ENCODE measurements at places on chromosomes 4 and X. TPM values are rescaled to one million over a fixed set of nuclear protein-coding genes. Genes with fewer than 3 reads are reported as not detected.
A peak's percentile ranks its signal among the peaks of the same experiment; 100 is the strongest.

GRCh38 chr4:84944947-84945346 lies 21.5 kb downstream of the WDFY3 start:
- H3K36me3 ChIP-seq = no peaks in the 10 kb centered on the region
- no peak for DNase-seq
- H3K27me3 ChIP-seq = no peaks in the 10 kb centered on the region

Gene TMPRSS11A
- total RNA-seq = not detected

Gene PAGE2
- total RNA-seq = not detected

Gene SLC38A5
- 211 TPM for total RNA-seq

Gene XAGE1A
- total RNA-seq = not detected

DNA sequence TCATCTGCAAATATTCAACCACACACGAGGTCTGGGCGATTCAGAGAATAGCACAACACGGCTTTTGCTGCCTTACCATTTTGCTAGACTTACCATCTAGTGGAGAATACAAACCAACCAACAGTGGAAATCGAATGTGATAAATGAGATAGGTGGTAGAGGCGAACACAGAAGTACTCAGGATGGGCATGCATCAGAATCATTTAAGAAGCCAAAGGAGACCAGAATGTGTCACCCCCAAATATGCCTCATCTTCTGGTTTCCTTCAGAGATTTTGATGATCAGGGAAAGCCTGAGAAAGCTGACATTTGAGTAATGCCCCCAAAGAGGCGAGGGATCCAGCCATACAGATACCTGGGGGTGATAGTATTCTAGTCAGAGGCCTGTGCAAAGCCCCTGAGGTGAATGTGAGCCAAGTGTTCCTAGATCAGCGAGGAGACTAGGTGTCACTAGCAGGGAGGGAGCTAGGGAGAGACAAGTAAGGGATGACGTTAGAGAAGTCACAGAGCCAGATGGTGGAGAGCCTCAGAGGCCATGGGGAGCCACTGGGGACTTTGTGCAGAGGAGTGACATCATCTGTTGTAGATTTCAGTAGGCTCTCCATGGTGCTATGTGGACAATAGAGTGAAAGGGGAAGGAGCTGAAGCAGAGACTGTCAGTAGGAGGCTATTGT lies 1.7 kb downstream of the MTMR1 start:
- peaks cover 61% of the 10 kb centered on the region for H3K4me1 ChIP-seq
- H3K27me3 ChIP-seq = no peaks in the 10 kb centered on the region
- H3K36me3 ChIP-seq = no peaks in the 10 kb centered on the region
- no peak for DNase-seq
- H3K27ac ChIP-seq = peak overlapping the region; percentile 73
- no peak overlapping the region for H3K4me3 ChIP-seq

- no peak overlapping the region for H3K4me3 ChIP-seq
- no peak overlapping the region for H3K27ac ChIP-seq
- H3K36me3 ChIP-seq = no peaks in the 10 kb centered on the region
- DNase-seq = no peak
These were observed 39.7 kb downstream of the ANAPC10 start for GRCh38 chr4:145058256-145058655.

Gene MRPL1
- total RNA-seq = 88.4 TPM

DNA sequence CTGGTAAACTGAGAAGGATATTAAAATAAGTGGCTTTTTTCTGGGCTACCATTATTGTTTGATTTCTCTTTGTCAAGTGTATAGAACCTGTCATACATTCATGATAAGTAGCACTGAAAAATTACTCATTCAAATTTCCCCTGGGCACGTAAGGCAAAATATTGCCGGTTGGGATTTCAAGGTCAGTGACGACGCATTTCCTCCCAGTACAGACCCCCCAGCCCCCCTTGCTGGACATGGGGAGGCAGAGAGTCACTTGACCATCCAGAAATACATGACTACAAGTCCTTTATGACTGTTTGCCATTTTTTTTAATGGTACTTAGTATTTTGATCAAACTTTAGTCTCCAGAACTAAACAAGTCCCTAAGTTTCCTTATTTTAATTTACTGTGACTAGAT lies 6.8 kb upstream of the MND1 start:
- H3K4me1 ChIP-seq = no peaks in the 10 kb centered on the region
- H3K27me3 ChIP-seq = no peaks in the 10 kb centered on the region
- H3K36me3 ChIP-seq = no peaks in the 10 kb centered on the region

- no peak overlapping the region for H3K4me3 ChIP-seq
- no peaks in the 10 kb centered on the region for H3K4me1 ChIP-seq
- H3K27me3 ChIP-seq = no peaks in the 10 kb centered on the region
These were observed 33.4 kb upstream of the PHKA2 start for GRCh38 chrX:19017271-19017670.

DNA sequence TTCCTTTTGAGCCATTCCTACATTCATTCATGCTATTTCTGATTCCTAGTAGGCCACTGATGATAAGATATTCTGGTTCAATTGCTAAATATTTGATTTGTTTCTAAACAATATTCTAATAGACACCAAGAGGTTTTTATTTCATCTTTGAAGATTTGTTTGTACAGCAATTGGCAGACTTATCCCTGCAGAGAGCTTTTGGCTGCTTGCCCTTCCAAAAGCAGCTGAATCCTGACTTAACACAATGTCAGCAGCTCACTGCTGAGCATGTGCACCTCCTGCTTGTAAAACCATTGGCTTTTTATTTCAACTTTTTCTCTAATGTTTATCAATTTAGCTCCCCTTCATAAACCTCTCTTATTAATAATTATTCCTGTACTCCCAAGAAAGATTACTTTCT lies 45.3 kb downstream of the MMRN1 start:
- H3K27me3 ChIP-seq = no peaks in the 10 kb centered on the region
- no peaks in the 10 kb centered on the region for H3K4me1 ChIP-seq
- no peaks in the 10 kb centered on the region for H3K36me3 ChIP-seq
- no peak overlapping the region for H3K4me3 ChIP-seq
- H3K27ac ChIP-seq = no peak overlapping the region
- DNase-seq = no peak

GRCh38 chr4:7805533-7806337 lies 133.9 kb downstream of the AFAP1 start:
- DNase-seq = no peak
- H3K36me3 ChIP-seq = no peaks in the 10 kb centered on the region
- no peak overlapping the region for H3K4me3 ChIP-seq

Gene NPY5R
- not detected for total RNA-seq

- no peak overlapping the region for H3K4me3 ChIP-seq
- DNase-seq = no peak
- no peak overlapping the region for H3K27ac ChIP-seq
- no peaks in the 10 kb centered on the region for H3K27me3 ChIP-seq
These were observed 318.7 kb upstream of the TECRL start for GRCh38 chr4:64727960-64728359.

Gene PDGFRA
- total RNA-seq = not detected

DNA sequence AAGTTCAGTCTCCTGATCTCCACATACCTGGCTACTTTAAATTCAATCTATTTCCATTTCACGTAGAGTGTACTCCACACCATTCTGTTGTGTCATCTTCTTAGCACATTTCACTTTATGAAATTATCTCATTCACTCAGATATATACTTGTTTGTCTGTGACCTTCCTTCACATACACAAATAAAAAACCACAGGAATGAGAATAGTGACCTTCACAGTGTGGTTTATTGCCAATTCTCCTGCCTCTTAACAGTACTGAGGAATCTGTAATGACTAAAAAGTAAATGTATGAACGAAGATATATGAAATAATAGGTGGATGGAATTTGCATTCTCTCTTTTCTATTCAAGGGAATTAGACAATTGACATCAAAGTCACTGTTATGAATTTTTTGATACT lies 183.9 kb upstream of the PCDH7 start:
- no peaks in the 10 kb centered on the region for H3K27me3 ChIP-seq
- H3K36me3 ChIP-seq = no peaks in the 10 kb centered on the region
- H3K4me1 ChIP-seq = no peaks in the 10 kb centered on the region
- no peak overlapping the region for H3K27ac ChIP-seq
- DNase-seq = no peak

- H3K4me1 ChIP-seq = no peaks in the 10 kb centered on the region
- H3K36me3 ChIP-seq = no peaks in the 10 kb centered on the region
These were observed 109.9 kb downstream of the ZNF330 start for GRCh38 chr4:141330616-141331015.

GRCh38 chr4:3748136-3748898 lies 17.9 kb upstream of the ADRA2C start:
- H3K27me3 ChIP-seq = peaks cover 11% of the 10 kb centered on the region
- H3K36me3 ChIP-seq = no peaks in the 10 kb centered on the region
- no peak overlapping the region for H3K4me3 ChIP-seq
- H3K4me1 ChIP-seq = no peaks in the 10 kb centered on the region

DNA sequence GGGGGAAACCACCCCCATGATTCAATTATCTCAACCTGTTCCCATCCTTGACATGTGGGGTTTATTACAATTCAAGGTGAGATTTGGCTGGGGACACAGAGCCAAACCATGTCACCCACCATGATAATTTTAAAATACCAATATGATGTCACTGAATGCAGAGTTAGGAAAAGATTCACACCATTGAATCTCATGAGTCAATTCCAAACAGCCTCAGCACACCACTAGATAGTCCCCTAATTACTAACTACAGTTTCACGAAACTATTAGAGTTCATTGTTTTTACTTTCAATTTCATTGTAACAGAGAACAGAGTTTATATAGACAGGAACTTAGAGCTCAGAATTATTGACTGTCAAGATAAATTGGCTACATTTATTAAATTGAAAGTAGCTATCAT lies 410.2 kb downstream of the FAM47A start:
- no peak for DNase-seq
- H3K4me3 ChIP-seq = no peak overlapping the region
- H3K36me3 ChIP-seq = no peaks in the 10 kb centered on the region
- H3K27me3 ChIP-seq = no peaks in the 10 kb centered on the region
- no peak overlapping the region for H3K27ac ChIP-seq
- H3K4me1 ChIP-seq = no peaks in the 10 kb centered on the region

DNA sequence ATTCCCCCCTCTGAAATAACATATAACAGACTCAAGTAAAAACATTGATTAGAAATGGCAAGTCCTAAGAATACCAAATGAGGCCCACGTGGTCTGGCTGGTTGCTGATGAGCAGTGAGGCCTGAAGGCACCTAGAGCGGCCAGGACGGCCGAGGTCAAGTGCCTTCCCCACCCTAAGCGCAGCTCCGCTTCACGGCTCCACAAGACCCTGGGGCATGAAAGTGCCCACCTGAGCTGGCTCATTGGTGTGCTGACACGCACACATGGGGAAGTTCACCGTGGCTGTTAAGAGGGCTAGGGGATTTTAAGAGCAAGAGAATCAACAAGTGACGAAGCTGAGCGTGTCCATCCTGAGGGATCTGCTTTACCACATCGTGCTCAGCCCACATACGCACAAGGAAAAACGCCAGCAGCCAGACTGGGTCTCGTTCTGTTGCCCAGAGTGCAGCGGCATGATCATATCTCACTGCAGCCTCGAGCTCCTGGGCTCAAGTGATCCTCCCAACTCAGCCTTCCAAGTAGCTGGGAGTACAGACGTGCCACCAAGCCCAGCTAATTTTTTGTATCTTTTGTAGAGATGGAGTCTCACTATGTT lies 22.4 kb downstream of the DCTD start:
- no peaks in the 10 kb centered on the region for H3K4me1 ChIP-seq
- no peak for DNase-seq
- H3K27me3 ChIP-seq = no peaks in the 10 kb centered on the region
- no peak overlapping the region for H3K4me3 ChIP-seq
- H3K27ac ChIP-seq = no peak overlapping the region
- H3K36me3 ChIP-seq = peaks cover 27% of the 10 kb centered on the region

DNA sequence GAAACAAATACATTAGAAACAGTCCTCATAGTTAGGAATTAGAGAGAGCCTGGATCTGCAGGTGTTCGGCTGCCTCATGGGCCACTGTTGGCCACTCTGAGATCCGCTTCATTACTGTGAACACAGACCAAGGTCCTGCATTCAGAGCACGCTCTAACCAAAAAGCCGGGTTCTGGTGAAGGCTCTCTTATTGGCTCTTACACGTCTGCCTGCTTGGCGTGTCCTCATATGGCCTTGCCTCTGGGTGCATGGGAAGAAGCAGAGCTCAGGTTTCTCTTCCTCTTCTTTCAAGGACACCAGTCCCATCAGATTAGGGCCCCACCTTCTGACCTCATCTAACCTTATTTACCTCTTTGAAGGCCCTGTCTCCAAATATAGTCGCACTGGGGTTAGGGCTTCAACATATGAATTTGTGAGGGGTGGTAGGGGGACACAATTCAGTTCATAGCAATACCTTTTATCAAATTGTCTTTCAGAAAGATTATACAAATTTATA lies 37.1 kb upstream of the ELF2 start:
- no peaks in the 10 kb centered on the region for H3K4me1 ChIP-seq
- H3K27me3 ChIP-seq = no peaks in the 10 kb centered on the region
- peak overlapping the region; percentile 48 for H3K27ac ChIP-seq

DNA sequence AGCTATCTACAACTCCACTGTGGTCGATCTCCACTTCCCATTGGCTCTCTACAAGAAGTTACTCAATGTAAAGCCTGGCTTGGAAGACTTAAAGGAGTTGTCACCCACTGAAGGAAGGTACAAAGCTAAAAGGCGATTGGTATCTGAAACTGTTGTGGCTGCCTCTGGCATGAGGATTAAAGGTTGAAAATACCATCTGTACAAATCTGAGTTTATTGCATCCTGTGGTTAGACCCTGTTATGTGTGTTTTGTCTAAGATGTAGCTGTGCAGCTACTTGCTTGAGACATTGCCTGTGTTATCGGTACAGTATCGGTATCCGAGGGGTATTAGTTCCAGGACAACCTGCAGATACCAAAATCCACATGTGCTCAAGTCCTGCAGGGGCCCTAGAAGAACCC lies 16.4 kb downstream of the NAP1L5 start:
- peaks cover 50% of the 10 kb centered on the region for H3K36me3 ChIP-seq
- no peaks in the 10 kb centered on the region for H3K27me3 ChIP-seq
- DNase-seq = no peak

Gene GLRB
- not detected for total RNA-seq

Gene DGKQ
- 19.6 TPM for total RNA-seq

DNA sequence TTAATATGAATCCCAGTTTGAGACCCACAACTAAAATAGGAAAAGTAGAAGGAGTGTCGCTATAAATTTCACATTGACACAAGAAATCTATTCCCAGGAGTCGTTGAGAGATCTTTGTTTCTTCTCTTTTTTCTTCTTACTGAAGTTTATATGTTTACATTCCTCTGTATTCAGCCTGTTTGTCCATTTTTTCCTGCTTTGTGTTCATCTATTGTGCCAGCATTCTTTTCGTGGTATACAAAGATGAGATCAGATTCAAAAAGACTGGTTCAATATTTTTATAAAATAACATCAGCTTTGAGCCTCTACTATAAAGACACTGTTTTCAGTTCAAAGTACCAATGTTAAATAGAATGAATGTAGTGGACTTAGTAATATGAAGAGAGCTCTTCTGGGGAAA lies 95.4 kb upstream of the MYOZ2 start:
- H3K4me3 ChIP-seq = no peak overlapping the region
- no peaks in the 10 kb centered on the region for H3K36me3 ChIP-seq
- DNase-seq = no peak
- no peak overlapping the region for H3K27ac ChIP-seq
- no peaks in the 10 kb centered on the region for H3K27me3 ChIP-seq
- peaks cover 4% of the 10 kb centered on the region for H3K4me1 ChIP-seq

GRCh38 chrX:135572436-135572835 lies 52.0 kb downstream of the INTS6L start:
- no peak for DNase-seq
- H3K4me1 ChIP-seq = no peaks in the 10 kb centered on the region
- no peaks in the 10 kb centered on the region for H3K27me3 ChIP-seq
- H3K36me3 ChIP-seq = peaks cover 8% of the 10 kb centered on the region
- H3K27ac ChIP-seq = no peak overlapping the region
- no peak overlapping the region for H3K4me3 ChIP-seq

All from CD8-positive, alpha-beta memory T cell (primary cell).